ENCODE measurements at places on chromosomes 1 and 21.

DNA sequence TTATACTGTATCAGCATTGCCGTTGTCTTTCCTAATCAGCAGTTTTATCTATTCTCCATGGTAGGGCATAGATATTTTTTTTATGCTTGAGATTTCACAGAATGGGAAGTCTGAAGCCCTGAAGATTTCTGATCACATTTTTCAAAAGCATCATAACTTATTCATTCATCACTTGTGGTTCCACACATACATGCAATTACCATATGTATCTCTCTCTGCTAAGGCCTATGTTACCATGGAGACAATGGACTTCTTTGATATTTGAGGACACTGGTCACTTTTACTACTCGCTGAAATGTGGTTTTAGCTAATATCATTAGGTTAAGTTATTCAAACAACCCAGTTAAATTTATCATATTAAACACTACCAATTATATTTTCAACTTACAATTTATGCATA is 1827.0 kb downstream of the MRPL39 start:
- DNase-seq: no peak

- DNase-seq: no peak
Measured at GRCh38 chr1:18940303-18941020, 16.0 kb downstream of the IFFO2 start.

DNA sequence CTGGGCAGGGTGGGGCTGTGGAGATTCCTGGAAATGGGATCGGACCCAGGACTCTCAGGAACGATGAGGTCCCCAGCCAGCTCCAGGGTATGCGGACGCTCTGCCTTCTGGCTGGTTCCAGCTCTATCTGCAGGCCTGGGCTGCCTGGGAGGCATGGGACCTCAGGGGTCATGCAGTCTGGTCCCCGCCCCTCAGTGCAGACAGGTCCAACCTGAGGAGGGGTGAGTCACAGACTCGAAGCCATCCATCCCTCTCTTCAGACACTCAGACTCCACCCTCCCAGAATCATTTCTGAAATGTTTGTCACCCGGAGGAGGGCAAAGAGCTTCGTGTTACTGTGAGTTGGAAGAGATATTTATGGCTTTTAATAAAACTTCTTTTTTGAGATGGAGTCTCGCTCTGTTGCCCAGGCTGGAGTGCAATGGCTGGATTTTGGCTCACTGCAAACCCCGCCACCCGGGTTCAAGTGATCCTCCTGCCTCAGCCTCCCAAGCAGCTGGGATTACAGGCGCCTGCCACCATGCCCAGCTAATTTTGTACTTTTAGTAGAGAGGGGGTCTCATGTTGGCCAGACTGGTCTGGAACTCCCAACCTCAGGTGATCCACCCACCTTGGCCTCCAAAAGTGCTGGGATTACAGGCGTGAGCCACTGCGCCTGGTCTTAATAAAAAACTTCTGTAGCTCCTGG is 5.9 kb upstream of the MYOM3 start:
- DNase-seq: no peak

- no peak for DNase-seq
Measured at GRCh38 chr1:243313635-243314536, 58.0 kb downstream of the SDCCAG8 start.

- no peak for DNase-seq
Measured at GRCh38 chr21:44345495-44345894, 6.3 kb upstream of the CFAP410 start.

DNA sequence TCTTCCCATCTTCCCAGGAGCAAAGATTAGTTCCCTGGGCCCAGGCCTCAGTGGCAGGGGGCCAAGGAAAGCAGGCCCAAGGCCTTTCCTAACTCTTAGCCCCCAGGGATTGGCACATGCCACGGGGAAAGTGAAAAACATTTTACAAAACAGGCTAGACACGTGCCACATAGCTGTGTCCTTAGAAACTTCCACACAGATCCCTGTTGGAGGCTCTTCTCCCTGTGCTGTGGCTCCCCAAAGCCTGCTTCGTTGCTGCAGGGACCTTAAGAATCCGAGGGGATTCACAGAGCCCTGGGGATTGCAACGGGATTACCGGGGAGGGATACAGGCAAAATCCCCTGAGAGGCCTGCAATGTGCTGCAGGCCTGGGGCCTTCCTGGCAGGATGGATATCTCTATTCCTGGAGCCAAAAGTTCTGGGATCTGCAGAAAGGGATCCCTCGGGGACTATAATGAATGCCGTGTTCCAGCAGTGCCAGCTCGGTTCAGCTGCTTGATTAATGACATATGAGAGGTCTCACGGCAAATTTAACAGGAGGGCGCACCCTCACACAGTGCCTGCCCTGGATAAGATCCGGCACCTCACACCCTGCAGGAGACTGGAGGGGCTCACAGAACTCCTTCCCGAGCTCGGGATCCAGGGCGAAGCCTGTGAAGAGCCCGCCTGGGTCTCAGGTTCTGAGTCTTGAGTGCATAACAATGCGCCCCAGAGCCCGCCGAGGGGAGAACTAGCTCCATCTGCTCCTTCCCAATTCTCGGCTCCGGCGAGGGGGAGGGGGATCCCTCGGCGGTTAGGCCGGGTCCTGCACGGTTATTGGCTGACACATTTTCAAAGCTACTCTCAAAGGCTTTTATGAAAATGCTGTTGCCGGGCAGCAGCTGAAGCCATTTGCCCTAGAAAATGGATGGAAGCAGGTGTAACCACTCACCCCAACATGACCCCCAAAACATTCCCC is 15.3 kb upstream of the RGS8 start:
- no peak for DNase-seq

DNA sequence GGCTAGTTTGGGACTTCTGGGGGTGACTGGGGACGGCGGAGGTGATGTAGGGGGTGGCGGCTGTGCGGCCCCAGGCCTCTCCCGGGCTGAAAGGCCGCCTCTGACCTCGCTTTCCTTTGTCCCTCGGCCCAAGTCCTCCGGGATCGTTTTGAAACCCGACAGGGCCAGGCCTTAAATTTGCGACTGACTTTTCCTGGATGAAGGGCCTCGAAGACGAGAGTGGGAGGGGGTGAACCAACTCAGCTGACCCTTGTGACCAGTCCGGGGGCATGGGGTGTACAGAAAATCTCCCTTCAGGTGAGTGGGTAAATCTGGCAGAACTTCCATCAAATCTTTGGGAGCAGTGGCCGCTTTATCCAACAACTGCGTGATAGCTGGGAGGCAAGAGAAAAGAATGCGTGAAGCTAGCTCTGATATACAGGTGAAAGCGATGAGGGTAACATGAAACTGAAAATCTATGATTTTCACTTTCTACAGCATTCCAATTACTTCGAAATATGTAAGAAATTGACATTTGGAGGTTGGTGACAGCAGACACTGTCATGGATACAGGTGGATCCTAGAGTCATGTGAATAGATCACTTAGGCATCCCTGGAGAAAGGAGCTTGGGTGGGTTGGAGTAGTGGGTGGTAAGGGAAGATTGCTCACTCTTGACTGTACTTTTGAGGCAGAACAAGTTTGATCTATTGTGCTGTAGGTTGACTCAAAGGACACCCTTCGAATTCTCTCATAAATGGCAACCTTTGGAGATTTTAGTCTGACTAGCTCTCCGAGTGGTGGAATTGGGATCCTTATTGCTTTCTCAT is 885 bp downstream of the AHCYL1 start:
- DNase-seq: no peak

DNA sequence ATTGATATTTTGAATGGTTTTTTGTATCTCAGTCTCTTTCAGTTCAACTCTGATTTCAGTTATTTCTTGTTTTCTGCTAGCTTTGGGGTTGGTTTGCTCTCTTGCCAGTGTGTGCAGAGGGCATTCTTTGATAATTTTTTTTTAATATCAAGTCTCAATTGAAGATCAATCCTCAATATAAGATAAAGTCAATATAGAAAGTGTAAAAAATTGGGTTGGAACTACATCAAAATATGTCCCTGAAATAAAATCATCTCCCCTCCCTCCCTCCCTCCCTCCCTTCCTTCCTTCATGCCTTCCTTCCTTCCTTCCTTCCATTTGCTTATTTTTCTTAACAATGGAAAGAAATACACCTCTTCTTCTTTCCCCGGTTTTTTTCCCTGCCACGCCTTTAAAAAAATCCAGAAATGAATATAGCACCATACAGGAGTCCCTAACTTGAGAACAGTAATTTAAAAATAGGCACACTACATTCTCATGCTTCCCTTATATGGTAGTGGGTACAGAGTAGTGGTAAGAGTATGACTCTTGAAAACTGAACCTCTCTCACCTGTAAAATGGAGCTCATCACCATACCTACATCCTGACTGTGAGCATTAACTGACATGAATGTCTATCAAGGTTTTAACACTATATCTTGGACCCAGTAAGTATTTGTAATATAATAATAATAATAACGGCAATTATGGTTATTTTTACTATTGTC is 221.9 kb downstream of the GIPC2 start:
- DNase-seq: no peak

DNA sequence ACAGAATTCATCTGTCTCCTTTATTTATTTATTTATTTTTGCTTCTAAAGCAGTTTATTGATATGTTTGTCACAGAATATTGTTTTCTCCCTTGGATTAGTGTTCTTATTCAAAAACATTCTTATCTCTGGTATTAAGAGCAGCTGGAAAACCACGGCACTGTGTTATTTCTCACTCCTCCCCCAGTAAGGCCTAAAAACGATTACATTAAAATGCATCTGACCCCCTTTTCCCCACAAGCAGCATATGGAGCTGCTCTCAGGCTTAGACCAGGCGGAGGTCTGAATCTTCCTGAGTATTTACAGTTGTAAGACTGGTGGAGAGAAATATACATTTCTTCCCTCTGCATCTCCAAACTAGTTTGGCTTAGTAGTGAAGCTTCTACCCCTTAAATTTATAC is 86.8 kb downstream of the HLX start:
- no peak for DNase-seq

GRCh38 chr21:43287111-43287760 is 118.4 kb downstream of the CRYAA start:
- no peak for DNase-seq

DNA sequence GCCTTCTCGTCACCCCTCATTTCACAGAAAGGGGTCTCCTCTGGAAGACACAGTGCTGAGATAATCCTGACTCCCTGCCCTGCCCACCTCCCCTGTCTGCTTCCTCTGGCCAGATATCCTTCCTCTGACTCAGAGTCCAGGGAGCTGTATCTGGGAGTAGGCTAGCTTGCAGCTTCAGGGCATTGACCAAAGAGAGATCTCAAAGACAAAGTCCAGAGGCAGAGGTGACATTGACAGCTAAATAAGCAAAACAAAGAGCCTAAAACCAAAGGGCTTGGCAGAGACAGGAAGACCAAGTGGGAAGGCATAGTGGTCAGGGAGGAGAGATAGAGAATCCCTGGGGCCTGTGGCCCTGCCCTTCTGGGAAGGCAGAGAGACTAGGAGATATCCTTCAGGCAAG is 64.9 kb downstream of the TNR start:
- no peak for DNase-seq

GRCh38 chr1:56056438-56057287 is 522.7 kb downstream of the PLPP3 start:
- DNase-seq: no peak

DNA sequence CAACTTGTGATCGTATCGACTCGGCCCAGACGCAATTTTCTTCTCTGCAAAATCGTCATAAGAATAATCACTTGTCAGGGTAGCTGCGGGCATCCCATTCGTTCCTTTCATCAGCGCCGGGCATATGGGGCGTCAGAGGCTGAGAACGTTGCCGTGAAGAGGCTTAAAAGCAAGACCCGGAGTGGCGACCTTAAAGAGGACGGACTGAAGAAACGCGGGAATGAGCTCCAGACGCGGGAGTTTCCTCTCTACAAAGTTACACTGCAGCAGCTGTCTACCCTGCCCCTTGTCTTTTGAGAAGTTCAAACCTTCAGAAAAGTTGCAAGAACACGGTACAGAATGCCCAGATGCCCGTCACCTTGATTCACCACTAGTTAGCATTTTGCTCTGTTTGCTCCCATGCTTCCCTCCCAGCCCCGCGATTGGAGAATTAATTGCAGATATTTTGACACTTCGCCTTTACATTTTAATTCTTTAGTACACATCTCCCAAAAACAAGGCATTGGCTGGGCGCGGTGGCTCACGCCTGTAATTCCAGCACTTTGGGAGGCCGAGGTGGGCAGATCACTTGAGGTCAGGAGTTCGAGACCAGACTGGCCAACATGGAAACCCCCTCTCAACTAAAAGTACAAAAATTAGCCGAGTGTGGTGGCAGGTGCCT is 967 bp downstream of the CENPS start:
- no peak for DNase-seq

DNA sequence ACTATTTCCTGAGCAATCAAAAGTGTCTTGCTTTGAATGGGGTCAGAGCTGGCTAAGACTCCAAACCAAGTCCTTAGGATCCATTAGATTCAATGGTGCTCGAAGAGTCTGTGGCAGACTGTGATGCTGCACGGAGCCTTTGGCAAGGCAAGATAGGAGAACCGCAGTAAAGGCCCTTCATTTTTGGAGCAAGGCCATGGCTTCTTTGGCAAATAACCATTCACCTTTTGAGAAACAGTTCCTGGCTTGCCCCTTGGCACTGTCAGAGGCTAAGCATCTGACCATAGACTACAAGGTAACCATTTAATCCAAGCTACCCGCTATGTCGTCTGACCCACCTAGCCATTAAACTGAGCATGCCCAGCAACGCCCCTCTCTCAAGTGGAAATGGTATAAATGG is 45.2 kb downstream of the EDN2 start:
- DNase-seq: no peak

GRCh38 chr1:203300441-203301330 is 4.6 kb upstream of the BTG2 start:
- DNase-seq: no peak

GRCh38 chr1:107750364-107750959 is 214.5 kb downstream of the VAV3 start:
- DNase-seq: no peak

GRCh38 chr1:117664314-117664713 is 58.5 kb downstream of the TENT5C start:
- DNase-seq: no peak

DNA sequence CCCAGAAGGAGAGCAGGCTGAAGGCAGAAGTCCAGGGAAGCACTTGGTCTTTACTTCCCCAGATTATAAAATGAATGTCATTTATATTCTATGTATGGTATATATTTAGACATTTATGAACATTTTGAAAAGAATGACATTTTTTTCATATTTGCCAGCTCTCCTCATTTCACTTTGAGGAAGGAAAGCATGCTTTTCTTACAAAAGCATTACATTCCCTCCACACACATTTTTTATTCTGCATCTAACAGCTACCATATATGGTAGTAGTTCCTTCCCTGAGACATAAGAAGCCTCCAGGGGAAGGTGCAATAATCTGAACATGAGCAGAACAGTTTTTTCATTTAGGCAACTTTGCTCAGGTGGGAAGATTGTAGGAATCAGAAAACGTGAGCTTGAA is 94.0 kb downstream of the LRRC7 start:
- DNase-seq: no peak

- no peak for DNase-seq
Measured at GRCh38 chr1:212712451-212713303, 13.0 kb upstream of the BATF3 start.

GRCh38 chr1:244439391-244440032 is 12.2 kb downstream of the ADSS2 start:
- DNase-seq: no peak

GRCh38 chr1:20220036-20220435 is 33.7 kb upstream of the PLA2G2C start:
- no peak for DNase-seq

DNA sequence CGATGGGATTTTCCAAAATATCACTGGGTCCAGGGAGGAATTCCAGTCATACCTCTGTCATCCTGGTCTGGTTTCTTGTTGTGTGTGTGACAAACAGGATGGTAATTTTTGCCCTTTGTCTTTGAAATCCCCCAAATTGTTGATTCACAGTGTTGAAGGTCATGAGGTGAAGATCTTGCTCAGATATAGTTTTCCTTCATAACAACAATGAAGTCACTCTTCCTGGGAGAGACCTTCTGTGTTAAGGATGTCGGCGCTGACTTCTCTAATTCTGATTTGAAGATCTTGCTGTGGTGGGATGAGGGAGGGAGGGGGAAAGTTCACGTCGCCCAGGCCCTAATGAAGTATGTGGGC is 32.2 kb upstream of the MPZL1 start:
- DNase-seq: no peak

All from esophagus squamous epithelium (tissue), 5 donors.